GM23338 (cell line): ENCODE measurements at places on chromosomes 7 and 10. TPM values are rescaled to one million over a fixed set of nuclear protein-coding genes. Genes with fewer than 3 reads are reported as not detected.

DNA sequence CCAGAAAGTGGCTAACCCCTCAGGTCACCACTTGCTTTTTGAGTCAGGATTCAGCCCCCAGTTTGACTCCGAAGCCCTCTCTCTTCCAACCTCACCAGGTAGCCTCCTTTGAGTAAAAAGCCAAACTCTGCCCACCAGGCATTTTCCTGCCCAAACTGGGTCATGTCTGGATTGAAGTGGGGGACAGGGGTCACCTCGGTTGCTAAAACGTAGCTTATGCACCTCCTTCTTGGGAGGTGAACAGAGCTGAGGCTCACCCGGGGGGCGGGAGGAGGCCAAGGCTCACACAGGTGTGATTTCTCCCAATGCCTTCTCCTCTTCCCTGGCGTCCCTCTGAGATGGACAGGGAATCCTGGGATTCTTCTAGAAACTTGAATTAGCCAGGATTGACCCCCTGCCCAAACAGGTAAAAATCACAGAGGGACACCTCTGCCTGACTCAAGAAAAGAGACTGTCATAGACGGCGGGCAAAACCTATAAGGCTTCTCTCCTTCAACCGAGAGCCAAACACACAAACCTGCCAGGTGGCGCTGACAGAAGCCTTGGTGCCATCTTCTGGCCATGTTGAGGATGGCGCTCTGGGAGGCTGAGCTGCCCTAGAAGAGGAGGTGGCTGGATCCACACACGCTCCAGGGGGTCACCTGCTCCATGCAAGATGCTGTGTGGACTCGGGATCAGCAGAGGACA is 51.6 kb downstream of the PRLHR start:
- H3K4me1 ChIP-seq = no peaks in the 10 kb centered on the region; the same call in 1 of the 2 replicates
- H3K36me3 ChIP-seq = no peaks in the 10 kb centered on the region
- H3K4me3 ChIP-seq = no peak overlapping the region
- peak; percentile 83 for DNase-seq

Gene PIP
- not detected in 2 replicates for total RNA-seq

Gene CALHM3
- 0.14 TPM in 1 of 2 replicates, not detected in the other for total RNA-seq

- no peak overlapping the region for H3K27ac ChIP-seq
- peaks cover 6% of the 10 kb centered on the region; the same call in 1 of the 2 replicates for H3K36me3 ChIP-seq
- DNase-seq = no peak
- H3K4me3 ChIP-seq = no peak overlapping the region
- H3K4me1 ChIP-seq = no peaks in the 10 kb centered on the region
These were observed 21.9 kb downstream of the SGPL1 start for GRCh38 chr10:70837660-70838059.

DNA sequence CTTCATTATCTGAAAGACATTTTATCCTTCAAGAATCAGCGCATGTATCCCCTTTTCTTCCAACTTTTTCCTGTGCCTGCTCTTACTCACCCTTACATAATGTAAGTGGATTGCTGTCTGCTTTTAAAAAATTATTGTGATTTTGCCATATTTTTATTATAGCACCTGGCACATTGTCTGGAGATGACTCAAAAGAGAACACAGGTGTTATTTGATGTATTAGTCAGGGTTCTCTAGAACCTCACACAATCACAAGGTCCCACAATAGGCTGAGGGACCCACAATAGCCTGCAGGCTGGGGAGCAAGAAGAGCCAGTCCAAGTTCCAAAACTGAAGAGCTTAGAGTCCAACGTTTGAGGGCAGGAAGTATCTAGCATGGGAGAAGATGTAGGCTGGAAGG is 390.0 kb downstream of the EXOC4 start:
- H3K27ac ChIP-seq = no peak overlapping the region
- DNase-seq = no peak
- H3K27me3 ChIP-seq = no peaks in the 10 kb centered on the region
- H3K4me3 ChIP-seq = no peak overlapping the region
- peaks cover 15% of the 10 kb centered on the region for H3K4me1 ChIP-seq
- H3K36me3 ChIP-seq = no peaks in the 10 kb centered on the region

DNA sequence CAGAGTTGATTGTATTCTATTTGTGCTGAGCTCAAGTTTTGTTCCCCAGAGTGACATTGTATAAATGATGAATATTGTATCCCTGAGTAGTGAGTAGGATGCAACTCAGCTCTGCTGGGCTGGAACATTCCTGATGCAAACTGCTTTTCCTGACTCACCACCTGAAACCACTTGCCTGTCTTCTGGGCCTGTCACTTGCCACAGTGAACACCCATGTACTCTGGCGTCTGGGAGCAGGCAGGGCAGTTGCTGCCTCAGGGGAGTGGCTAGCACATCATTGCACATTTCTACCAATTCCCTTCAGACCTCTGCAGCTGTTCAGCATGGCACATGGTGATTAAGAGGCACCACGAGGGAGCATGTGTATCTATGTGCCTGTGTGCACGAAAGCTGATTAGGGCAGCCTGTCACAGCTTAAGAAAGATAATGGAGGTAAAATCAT is 157.3 kb downstream of the SND1 start:
- peaks cover 88% of the 10 kb centered on the region for H3K4me1 ChIP-seq
- no peak overlapping the region for H3K27ac ChIP-seq
- no peaks in the 10 kb centered on the region for H3K36me3 ChIP-seq

- no peak for DNase-seq
- no peak overlapping the region for H3K4me3 ChIP-seq
- peaks cover 7% of the 10 kb centered on the region for H3K4me1 ChIP-seq
These were observed 58.9 kb downstream of the COL17A1 start for GRCh38 chr10:104026762-104027161.

GRCh38 chr7:1520539-1521234 is 9.8 kb upstream of the MAFK start:
- H3K36me3 ChIP-seq = no peaks in the 10 kb centered on the region
- H3K4me3 ChIP-seq = no peak overlapping the region
- DNase-seq = no peak
- H3K4me1 ChIP-seq = no peaks in the 10 kb centered on the region
- no peak overlapping the region for H3K27ac ChIP-seq

DNA sequence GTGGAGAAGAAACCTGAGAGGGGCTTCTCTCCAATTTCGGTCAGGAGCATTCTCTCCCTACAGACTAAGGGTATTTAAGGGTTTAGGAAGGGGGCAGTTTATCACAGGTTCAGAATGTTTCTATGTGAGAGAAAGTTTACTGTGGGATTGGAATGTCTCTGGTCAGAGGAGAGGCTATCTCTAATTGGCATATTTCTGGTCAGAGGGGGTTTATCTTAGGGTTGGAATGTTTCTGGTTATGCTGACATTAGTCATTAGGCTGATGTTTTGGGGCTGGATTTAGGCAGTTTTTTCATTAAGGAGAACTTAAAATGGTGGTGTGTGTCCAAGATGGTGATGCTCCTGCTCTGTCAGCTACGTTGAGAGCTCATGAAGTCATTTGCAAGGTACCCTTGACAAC is 758.0 kb downstream of the TYW1 start:
- DNase-seq = no peak
- H3K36me3 ChIP-seq = no peaks in the 10 kb centered on the region; the same call in 1 of the 2 replicates
- no peak overlapping the region for H3K27ac ChIP-seq
- no peaks in the 10 kb centered on the region for H3K4me1 ChIP-seq

Gene TYW1B
- 2.8 and 4.6 TPM in 2 replicates for total RNA-seq

Gene TMUB1
- total RNA-seq = 37.1 and 61.1 TPM in 2 replicates

Gene GRID2IP
- total RNA-seq = 1.5 TPM in 2 replicates

DNA sequence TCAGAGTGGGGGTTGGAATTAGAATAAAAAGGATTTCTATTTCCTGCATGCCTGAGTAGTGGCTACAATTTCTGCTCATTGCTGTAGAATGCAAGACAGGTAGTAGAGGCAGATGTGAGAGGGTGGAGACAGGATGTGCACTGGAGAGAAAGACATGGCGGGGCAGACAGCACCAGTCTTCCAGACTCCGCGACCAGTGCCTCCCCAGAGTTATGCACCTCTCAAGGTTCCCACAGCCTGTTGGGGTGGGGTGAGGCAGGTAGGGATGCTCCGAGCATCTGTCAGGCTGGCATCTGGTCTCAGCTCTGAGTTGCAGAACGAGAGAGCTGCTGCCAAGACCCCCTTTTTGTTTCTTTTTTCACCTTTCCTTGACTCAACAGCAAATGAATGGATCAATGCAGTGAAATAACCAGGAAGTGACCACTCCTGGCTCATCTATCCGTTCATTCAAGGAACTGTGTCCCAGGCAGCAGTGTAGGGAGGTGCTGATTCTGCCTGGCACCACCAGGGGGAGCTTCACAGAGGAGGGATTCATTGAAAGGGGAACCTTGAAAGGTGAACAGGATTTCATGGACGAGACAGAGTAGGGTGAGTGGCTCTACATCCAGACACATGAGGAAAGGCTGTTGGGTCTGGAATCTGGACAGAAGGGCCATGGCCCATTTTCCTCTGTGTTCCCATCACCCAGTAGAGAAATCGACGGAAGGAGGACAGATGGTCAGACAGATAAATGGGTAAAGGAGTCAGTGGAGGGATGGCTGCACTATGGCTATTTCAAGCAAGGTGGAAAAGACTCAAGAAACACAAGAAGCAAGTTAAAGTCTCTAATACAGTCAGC is 17.2 kb upstream of the SLC18A3 start:
- peak; percentile 90 for DNase-seq
- H3K27ac ChIP-seq = no peak overlapping the region
- H3K4me1 ChIP-seq = no peaks in the 10 kb centered on the region; the same call in 1 of the 2 replicates
- no peaks in the 10 kb centered on the region for H3K36me3 ChIP-seq
- no peak overlapping the region for H3K4me3 ChIP-seq

Gene NXPH1
- 3.0 and 5.2 TPM in 2 replicates for total RNA-seq

- peak overlapping the region; percentile 58; the same call in 1 of the 2 replicates for H3K27ac ChIP-seq
- no peak overlapping the region for H3K4me3 ChIP-seq
- H3K27me3 ChIP-seq = no peaks in the 10 kb centered on the region
- no peaks in the 10 kb centered on the region for H3K36me3 ChIP-seq
- peaks cover 10% of the 10 kb centered on the region for H3K4me1 ChIP-seq
These were observed 83.2 kb upstream of the KIF5B start for GRCh38 chr10:32139223-32140073.

GRCh38 chr10:111186358-111186757 is 109.5 kb downstream of the ADRA2A start:
- no peak overlapping the region for H3K4me3 ChIP-seq
- no peak overlapping the region for H3K27ac ChIP-seq
- no peak for DNase-seq
- no peaks in the 10 kb centered on the region for H3K27me3 ChIP-seq
- H3K4me1 ChIP-seq = no peaks in the 10 kb centered on the region

- no peak overlapping the region for H3K4me3 ChIP-seq
- no peaks in the 10 kb centered on the region for H3K27me3 ChIP-seq
- H3K27ac ChIP-seq = no peak overlapping the region
- no peaks in the 10 kb centered on the region for H3K4me1 ChIP-seq
- H3K36me3 ChIP-seq = no peaks in the 10 kb centered on the region
These were observed 5.0 kb upstream of the TBXAS1 start for GRCh38 chr7:139823959-139824521.

GRCh38 chr10:116877391-116877790 is 28.1 kb downstream of the ENO4 start:
- no peak overlapping the region for H3K27ac ChIP-seq
- DNase-seq = no peak
- H3K36me3 ChIP-seq = no peaks in the 10 kb centered on the region

DNA sequence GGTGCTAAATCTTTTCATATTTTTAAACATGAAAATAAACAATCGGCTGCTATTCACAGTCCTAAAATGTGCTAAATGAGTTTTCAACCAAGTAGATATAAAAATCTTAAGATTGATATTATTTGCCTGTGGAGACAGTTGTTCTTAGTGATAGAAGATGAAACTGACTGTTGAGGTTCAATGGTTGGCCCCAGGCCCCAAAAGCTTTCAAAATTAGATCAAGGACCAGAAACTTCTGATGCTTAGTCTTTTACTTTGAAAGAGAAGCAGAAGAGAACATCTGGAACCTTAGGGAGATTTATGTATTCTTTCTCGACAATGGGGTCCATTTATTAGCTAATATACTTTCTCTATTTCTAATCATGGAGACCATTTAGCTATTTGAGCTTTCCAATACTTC is 155.8 kb downstream of the REEP3 start:
- no peak for DNase-seq
- no peak overlapping the region for H3K27ac ChIP-seq
- no peak overlapping the region for H3K4me3 ChIP-seq
- H3K4me1 ChIP-seq = peaks cover 8% of the 10 kb centered on the region
- no peaks in the 10 kb centered on the region for H3K27me3 ChIP-seq

Gene SUN3
- 0.52 TPM in 1 of 2 replicates, not detected in the other for total RNA-seq

DNA sequence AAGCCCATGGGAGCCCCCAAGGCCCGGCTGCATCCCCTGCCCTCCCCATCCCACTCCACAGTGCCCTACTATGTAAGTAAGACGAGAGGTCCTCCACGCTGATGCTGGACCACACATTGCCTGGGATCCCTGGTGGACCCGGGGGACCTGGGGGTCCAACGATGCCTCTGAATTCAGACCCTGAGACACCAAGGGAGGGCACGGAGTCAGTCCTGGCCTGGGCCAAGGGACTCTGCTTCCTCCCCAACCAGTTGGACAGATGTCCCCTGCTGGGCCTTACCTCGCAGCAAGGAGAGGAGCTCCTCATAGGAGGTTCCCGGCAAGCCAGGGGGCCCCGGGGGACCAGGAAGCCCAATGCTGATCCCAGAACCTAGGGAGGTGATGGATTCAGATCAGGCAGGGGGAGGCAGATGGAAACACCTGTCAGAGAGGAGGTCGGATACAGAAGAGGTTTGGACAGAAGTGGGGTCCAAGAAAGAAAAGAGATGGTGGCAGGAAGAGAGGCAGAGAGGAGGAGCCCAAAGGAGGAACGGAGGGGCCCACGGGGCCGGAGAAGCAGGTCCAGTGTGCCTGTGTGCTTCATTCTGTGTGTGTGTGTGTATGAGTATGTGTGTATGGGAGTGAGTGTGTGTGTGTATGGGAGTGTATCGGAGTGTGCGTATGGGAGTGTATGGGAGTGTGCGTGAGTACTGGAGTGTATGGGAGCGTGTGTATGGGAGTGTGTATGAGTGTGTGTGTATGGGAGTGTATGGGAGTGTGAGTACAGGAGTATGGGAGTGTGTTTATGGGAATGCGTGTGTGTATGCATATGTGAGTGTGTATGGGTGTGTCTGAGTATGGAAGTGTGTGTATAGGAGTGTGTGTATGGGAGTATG is 50.2 kb downstream of the COL17A1 start:
- no peak for DNase-seq
- H3K4me3 ChIP-seq = no peak overlapping the region
- no peaks in the 10 kb centered on the region for H3K36me3 ChIP-seq
- peaks cover 15% of the 10 kb centered on the region for H3K4me1 ChIP-seq

DNA sequence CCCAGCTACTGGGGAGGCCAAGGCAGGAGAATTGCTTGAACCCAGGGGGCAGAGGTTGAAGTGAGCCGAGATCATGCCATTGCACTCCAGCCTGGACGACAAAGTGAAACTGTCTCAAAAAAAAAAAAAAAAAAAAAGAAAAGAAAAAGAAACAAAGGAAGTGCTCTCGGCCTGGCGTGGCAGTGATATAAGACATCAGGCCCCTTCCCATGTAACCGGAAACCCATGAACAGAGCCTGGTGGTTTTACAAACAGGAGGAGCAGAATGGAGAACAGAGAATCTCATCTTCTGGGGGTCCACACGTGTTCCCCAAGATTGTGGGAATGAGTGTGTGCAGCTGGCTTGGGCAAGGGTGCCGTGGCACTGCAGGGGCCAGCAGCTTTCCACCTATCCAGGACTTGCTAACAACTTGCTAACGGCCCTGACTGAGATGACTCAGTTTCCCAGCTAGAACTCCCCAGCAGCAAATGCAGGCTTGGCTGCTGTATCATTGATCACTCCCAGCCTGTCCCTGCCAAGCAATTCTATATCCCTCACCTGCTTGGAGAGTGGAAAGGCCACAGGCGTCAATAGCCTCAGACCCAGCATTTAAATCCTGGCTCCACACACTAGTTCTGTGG is 103.0 kb downstream of the COL26A1 start:
- no peak for DNase-seq
- H3K4me1 ChIP-seq = peaks cover 28% of the 10 kb centered on the region
- H3K4me3 ChIP-seq = no peak overlapping the region
- H3K27me3 ChIP-seq = no peaks in the 10 kb centered on the region
